T47D (cell line): ENCODE measurements at places on chromosomes 3 and 15.

DNA sequence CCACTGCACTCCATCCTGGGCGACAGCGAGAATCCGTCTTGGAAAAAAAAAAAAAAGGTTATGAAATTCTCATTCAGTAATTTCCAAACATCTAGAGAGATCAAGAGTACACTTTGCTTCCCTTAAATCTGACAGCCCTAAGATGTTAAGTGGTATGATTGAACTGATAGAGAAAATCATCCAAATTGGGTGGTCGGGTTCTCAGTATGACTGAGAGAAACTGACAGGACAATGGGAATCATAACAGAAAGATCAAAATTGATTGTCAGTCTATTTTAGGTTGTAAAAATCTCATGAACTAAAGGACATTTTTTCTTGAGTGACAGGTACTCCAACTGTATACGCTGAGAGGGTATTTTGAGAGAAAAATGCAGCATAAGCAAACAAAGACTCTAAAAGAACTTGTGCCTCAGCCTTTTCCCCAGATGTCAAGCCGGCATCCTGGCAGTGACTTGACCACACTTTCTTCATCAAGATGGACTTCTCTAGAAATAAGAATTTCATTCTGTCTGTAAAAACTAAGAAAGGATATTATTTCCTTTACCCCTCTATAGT lies 65.8 kb downstream of the MYO5A start:
- no peak for DNase-seq

- DNase-seq = peak; percentile 65
Observed at GRCh38 chr3:14125193-14126016, 553 bp downstream of the TMEM43 start.

- peak; percentile 26 for DNase-seq
Observed at GRCh38 chr15:37135225-37135624, 34.9 kb upstream of the MEIS2 start.

GRCh38 chr3:28171962-28172361 lies 69.5 kb upstream of the CMC1 start:
- no peak for DNase-seq
